ENCODE measurements at places on chromosomes 7 and 10.

GRCh38 chr7:147510201-147510542 is 1080.4 kb upstream of the C7orf33 start:
- no peak for DNase-seq

GRCh38 chr7:56181010-56181409 is 64.8 kb upstream of the NUPR2 start:
- no peak for DNase-seq

DNA sequence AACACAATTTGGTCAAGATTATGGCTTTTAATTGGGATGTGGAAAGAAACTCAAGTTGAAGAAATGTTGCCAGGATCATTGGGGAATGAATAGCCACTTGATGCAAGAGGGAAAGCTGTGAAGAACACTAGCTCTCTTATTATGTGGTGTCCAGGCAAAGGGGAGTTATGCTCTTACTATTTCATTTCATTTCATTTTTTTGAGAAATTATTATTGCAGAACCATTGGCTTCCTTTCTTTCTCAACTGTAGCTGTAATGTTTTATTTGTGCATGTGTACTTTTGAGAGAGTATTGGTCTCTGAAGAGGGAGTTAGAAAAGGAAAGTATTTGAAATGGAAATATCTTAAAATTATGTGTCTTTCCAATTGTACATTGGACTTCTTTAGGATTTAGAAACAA is 312.6 kb upstream of the BMPER start:
- no peak for DNase-seq

DNA sequence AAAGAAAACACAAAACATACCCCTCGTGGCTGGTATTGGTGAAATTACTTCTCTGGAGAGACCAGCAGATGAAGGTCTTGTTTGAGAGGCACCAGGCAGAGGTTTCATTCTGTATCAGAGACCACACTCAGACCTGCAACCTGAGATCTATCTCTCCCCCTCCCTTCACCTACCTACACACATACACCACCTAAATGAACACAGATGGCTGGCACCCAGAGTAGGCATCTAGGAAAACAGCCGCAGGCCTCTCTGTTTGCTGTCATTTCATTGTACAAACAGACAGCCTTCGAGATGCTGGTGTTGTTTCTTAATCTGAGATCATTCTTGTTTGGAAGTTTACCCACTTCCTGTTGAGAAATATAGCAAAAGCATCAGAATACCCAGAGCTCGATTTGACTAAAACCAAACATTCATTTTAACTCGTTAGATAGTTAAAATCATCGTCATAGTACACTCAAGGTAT is 173.9 kb upstream of the SLC25A13 start:
- no peak for DNase-seq
